ENCODE measurements at places on chromosomes 13 and 19.

GRCh38 chr13:106373304-106373988 lies 162.0 kb downstream of the EFNB2 start:
- DNase-seq = no peak

- peak; percentile 55 for DNase-seq
Measured at GRCh38 chr19:46537136-46538097, 41.8 kb upstream of the PNMA8B start.

- DNase-seq = no peak
Measured at GRCh38 chr13:45015300-45015699, 26.0 kb downstream of the GPALPP1 start.

- DNase-seq = no peak
Measured at GRCh38 chr19:44666852-44667556, 4.3 kb upstream of the CEACAM19 start.

DNA sequence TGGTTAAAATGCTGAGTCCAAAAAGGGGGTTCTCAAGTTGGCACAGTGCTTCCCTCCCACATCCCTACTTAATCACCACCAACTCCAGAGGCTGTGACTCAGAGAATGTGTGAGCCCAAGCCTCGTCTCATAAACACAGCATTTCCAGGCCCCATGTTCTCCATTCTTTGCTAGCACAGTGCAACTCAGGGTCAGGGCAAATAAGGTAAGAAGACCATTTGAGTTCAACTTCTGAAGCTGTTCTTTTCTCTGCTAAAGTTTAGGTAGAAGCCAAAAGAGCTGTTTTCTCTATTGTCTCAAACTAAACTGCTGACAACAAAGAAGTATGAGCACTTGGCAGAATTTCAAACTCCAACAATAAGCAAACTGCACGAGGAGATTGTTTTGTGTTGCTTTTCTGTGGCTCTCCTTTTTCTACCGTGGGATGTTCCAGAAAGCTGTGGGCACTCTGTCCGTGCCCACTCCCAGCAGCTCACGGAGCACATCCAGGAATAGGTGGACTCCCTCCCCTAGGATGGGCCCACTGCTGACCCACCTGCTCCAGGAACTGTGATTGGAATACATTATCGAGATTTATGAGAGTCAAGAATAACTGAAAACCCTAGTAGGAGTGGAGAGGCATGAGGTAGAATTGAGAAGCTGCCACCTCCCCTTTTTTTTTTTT lies 494.3 kb downstream of the COG6 start:
- no peak for DNase-seq

GRCh38 chr19:40228346-40228745 lies 1.9 kb upstream of the CCNP start:
- DNase-seq = no peak

DNA sequence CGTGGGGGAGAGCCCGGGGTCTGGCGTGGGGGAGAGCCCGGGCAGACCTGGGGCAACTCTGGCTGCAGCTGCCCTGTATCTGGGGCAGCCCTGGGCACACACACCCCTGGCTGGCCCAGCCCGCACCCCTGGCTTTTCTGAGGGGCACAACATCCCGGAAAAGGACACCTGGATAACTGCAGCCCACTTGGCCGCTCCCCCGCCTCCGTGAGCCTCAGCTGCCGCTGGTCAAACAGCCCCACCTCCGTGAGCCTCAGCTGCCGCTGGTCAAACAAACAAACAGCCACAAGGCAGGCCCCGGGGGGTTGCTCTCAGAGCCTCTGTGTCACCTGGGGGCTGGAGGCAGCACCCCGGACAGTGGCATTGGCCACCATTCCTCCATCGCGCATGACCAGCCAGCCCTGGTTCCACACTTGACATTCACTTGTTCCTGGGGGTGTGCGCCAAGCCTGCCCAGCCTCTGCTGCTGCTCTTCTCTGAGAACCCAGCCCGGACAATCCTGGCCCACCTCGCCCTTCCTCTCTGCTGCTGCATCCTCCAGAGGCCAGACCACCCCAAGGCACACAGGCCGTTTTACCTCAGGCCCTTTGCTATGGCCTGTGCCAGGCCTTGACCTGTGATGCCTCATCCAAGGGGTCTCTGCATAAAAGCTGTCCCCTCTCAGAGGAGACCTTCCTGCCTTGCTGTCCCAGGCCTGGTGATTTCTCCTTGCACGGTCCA lies 19.9 kb downstream of the CEBPG start:
- DNase-seq = no peak

GRCh38 chr19:35291916-35292315 lies at the start of gene MAG:
MAG (plus strand) TSS chr19:35292161; CDS start chr19:35295409, 3,248 bp downstream.
- DNase-seq = no peak

DNA sequence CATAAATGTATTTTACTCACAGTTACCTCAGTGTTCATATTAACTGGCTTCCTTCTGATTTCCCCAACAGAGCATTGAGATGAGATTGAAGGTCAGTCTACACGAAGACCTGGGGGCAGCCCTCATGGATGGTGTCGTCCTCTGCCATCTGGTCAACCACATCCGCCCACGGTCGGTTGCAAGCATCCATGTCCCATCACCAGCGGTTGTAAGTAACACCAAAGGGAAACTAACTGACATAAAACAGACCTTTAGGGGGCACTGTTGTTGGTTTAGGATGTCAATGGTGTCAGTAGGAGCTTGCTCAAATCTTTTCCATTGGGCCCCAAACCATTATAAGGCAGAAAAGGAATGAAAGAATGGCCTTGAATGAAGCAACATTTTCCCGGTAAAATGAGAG lies 68.2 kb downstream of the ESD start:
- no peak for DNase-seq

DNA sequence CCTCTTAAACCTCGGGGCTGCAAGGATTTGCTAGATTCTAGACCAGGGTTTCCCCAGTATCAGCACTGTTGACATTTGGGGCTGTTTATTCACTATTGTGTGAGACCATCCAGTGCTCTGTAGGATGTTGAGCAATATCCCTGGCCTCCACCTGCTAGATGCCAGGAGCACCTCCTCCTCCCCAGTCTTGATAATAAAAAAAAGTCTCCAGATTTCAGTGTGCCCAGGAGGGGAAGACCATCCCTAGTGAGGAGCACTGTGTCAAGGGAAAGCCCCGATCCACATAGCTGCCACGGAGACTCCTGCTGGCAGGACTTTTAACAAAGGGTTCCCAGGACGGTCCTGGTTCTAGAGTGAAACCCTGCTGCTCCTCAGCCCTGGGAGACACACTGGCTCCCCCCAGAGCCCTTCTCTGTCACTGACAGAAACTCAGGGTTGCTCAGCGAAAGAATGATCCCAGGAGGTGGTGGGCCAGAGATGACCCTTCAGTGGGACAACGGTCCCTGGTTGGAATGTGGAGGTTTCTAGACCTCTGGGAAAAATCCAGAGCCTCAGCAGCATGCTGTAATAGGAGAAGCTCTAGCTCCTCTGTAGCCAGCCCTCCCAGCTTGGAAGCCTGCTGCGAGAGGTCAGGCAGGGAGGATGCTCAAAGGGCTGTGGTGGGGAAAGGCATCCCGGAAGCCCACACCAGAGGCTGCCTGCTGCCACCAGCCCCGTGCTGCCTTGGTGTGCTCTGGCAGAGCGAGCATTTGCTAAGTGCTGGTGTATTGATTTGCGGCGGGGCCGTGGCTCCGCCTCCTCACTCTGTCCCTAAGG lies 20.3 kb downstream of the LYL1 start:
- peak; percentile 91 for DNase-seq

- no peak for DNase-seq
Measured at GRCh38 chr13:83117046-83117445, 765.2 kb downstream of the SLITRK1 start.

DNA sequence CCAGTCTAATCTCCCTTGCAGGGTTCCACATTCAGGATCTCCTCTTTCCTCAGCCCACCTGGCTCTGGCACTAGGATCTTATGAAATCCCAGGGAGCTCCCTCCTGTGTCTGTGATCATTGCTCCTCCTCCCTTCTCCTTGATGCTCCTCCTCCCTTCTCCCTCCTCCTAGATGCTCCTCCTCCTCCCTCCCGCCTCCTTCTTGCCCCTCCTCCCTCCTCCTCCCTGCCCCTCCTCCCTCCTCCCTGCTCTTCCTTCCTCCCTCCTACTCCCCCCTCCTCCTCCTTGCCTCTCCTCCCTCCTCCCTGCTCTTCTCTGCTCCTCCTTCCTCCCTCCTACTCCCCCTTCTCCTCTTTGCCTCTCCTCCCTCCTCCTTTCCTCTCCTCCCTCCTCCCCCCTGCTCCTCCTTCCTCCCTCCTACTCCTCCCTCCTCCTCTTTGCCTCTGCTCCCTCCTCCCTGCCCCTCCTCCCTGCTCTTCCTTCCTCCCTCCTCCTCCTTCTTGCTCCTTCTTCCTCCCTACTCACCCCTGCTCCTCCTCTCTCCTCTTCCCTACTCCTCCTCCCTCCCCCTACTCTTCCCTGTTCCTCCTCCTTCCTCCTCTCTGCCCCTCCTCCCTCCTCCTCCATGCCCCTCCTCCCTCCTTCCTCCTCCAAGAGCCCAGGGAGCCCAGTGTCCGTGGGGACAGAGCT lies 14.9 kb upstream of the ZBTB7A start:
- no peak for DNase-seq

- DNase-seq = peak; percentile 67
Measured at GRCh38 chr19:49987159-49987698, 26.3 kb upstream of the SIGLEC11 start.

- no peak for DNase-seq
Measured at GRCh38 chr19:39351537-39352064, 9.4 kb downstream of the SAMD4B start.

- no peak for DNase-seq
Measured at GRCh38 chr19:54692298-54692615, 29.5 kb downstream of the LILRB4 start.

- DNase-seq = no peak
Measured at GRCh38 chr19:1577929-1578618, 9.9 kb upstream of the MEX3D start.

- no peak for DNase-seq
Measured at GRCh38 chr19:12727745-12728433, 4.2 kb upstream of the TNPO2 start.

GRCh38 chr19:55622242-55622969 lies 2.0 kb downstream of the ZNF784 start:
- no peak for DNase-seq

DNA sequence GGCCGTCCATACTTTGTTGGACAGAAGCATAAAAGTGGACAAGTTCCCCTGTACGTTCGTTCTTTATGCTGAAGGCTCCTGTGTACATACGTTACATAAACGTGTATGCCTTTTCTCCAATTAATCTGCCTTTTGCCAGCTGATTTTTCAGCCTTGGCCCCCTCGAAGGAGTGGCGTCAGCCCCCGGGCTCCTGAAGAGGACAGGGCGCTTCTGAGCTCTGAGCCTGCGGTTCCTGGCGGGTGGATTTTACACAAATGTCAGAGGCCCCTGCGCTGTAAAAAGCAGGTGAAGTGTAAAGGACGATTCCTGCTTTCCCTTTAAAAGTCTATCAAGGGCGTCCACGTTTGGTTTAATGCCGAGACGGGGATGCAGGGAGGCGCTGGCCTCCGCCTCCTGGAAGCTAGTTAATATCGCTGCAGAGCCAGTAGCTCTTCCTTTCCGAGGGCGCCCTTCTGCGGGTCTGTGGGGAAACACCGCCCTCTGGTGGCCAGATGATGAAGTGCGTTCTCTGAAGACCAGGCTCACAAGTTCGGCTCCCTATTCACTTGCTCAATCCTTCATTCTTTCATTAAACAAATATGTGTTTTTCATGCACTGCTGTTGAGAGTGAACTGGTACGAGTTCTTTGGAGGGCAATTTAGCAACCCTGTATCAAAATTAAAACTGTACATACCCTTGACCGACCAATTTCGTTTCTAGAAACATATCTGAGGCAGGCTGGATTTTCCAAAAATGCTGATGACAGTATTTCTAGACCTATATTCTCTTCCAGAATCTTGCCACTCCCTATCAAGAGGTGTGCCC lies 62.0 kb downstream of the GPR12 start:
- peak; percentile 58 for DNase-seq

DNA sequence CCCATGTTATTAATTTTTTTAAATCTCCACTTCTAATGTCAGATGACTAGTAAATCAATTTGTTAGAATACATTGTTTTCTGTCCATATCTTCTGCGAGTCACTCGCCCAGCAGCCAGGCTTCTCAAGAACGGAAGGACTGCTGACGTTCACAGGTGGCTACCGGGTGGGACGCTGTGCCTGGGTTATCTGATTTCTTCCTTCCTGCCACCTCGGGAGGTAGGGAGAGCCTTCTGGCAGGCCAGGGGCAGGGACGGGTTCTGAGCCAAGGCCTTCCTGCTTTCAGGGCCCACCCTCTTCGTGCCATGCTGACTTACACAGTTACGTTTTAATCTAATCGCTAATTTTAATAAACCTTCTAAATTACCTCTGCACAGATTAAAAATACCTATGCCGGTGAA lies 7.9 kb upstream of the C1QTNF9 start:
- DNase-seq = no peak

- no peak for DNase-seq
Measured at GRCh38 chr13:50068508-50068907, 53.3 kb downstream of the KCNRG start.

DNA sequence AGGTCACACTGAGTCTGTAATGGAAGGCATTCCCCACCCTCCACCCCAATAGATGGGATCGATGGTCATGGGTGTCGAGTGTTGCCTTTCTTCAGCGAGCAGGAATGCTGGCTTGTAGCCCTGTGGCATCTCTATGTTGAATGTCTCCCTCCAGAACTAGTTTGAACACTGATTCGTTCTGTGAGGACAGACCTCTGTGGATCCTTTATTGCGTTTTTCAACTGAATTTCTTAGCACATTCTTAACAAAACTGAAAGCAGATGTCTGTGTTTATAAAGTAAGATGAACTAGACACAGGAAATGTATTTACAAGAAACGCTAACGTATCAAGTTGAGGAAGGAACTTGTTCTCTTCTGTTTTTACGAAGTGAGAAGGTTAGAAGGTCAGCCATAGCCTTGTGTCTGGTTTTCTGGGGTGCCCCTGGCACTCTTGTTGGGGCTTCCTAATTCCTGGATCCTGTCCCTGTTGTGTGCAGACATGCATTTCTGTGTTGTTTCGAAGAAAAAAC lies 36.8 kb upstream of the TM9SF2 start:
- DNase-seq = no peak

DNA sequence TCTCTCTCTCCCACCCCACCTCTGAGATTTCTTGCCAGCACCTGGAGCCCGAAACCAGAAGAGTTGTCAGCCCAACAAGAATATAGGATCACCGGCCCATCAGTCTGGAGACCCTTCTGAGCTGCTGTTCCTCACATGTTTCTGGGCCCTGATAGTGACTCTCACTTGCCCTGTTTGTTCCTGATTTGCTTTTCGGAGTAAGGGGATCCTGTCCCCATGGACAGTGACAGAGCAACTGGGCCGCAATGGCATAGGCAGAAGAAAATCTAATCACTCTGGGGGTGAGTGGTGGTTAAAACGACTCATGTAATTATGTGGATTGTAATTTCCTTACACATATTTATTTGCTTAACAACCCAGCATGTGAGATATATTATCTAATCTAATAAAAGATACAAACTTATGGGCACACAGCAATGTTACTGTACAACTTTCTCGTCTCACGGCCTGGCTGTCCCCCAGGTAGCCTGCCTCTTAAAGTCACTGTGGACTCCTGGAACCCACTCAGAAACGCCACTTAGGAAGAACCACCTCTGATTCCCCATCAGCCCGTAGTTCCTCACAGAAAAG lies 663 bp upstream of the SMAD9 start:
- no peak for DNase-seq

GRCh38 chr13:99965329-99966000 lies 6.1 kb downstream of the ZIC5 start:
- DNase-seq = no peak

- no peak for DNase-seq
Measured at GRCh38 chr19:5093297-5093928, 124.5 kb downstream of the KDM4B start.

GRCh38 chr13:102392481-102393209 lies 9.2 kb downstream of the FGF14 start:
- DNase-seq = no peak

- DNase-seq = peak; percentile 63
Measured at GRCh38 chr19:19064811-19065745, 1.3 kb downstream of the SLC25A42 start.

GRCh38 chr19:45250832-45251451 lies at the start of gene MARK4:
MARK4 (plus strand) TSS chr19:45251271; CDS start chr19:45251589, 318 bp downstream.
- DNase-seq = peak; percentile 94

Data from HuH-7.5 (cell line).